ENCODE measurements at places on chromosomes 5 and 9.

DNA sequence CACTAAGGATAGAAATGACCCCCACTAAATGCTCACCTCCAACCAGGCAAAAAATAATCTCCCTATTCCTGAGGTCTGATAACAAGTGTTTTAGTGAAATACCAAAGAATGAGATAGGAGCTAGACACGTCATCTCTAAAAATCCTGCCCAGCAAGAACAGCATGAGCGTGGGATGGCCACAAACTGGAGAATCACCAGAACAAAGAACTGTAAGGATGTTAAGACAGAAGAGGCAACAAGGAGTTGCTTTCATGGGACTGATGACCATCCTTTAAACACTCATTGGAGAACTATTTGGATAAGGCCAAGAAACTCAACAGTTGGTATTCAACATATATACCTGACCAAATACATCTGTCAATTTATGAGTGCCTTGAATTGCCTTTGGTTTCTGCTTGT lies 113.7 kb downstream of the RASEF start:
- no peak for DNase-seq

DNA sequence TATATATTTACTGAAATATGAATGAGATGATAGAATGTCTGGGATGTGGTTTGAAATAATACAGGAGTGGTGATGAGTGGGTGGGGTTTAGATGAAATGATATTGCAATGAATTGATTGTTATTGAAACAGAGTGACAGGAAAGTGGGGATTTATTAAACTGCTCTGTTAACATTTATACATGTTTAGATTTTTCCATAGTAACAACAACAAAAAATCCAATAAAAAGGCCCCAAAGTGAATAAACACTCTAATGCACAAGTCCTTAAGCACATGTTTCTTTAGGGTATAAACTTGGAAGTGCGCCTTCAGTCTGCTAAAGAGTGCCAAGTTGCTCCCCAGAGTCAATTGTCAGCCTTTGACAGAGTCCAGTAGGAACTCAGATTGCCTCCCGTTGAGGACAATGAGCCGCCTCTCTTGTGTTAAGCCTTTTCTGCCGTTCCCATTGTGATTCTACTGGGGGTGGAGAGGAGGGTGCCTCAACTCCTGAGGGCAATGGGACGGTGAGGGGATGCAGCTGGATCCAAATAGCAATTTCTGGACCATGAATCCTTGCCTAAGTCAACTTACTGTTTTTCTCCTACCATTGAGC lies 112.3 kb downstream of the SLC28A3 start:
- DNase-seq, result no peak

DNA sequence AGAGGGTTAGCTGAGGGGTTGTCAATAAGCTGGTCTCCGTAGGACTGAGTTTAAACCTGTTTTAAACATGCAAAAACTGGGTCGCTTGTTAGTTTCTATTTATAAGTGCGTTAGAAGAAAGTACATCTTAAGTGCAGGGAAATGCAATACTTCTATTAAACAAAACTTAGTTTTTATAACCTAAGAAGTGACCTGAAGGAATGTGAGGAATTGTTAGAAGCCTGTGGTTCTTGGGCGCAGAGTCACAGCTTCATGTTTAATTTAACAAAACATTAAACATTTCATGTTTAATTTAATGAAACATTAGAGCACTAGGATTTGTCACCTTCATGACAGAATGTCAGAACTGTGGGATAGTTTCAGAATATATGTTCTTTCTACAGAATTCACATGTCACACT lies 469.2 kb upstream of the WWC1 start:
- no peak for DNase-seq

GRCh38 chr9:103755441-103755840 lies 338.7 kb upstream of the SMC2 start:
- DNase-seq, result no peak

DNA sequence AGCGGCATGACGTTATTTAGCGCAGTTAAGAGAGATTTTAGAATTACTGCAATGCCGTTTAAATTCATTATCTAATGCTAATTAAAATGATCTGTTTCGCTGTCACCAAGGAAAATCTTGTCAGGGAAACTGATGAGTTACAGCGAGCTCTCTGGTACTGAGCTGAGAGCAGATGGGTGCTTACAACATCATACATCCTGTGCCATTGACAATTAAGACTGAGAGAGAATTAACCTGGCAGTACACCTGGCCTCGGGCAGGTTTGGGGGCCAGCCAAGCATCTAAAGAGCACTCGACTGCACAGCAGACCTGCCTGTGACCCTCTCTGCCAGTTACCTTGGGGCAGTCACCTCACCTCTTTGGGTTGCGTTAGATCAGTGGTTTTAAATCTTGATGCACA lies 55.0 kb downstream of the PUM3 start:
- DNase-seq, result no peak

- no peak for DNase-seq
These were observed 7.1 kb upstream of the RNF145 start for GRCh38 chr5:159216454-159216853.

DNA sequence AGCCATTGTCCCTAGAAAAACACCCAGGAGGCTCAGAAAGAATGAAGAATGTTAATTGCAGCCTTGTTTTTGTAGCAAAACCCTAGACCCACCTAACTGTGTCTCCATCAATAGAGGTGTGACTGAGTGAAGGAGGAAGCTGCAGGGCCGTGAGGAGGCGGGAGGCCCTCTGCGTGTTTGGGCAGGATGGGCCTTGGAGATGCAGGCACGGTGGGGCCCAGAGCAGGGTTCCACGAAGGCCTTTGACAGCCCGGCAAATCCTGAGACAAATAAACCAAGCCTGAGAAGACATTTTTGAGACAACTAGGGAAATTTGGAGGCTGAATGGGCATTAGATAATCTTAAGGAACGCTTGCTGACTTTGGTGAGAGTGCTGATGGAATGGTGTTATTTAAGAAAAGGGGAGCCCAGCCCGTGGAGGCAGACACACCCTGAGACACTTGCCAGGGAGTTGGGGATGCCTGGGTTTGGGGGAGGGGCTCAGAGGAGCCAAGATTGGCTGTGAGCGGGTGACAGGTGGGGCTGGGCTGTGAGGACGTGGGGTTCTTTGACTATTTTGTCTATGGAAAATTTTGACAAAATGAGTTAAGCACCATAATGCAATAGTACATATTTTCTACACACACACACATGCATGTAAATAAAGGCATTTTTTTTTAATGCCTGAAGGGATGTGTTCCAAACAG lies 48.8 kb downstream of the BARX1 start:
- no peak for DNase-seq

DNA sequence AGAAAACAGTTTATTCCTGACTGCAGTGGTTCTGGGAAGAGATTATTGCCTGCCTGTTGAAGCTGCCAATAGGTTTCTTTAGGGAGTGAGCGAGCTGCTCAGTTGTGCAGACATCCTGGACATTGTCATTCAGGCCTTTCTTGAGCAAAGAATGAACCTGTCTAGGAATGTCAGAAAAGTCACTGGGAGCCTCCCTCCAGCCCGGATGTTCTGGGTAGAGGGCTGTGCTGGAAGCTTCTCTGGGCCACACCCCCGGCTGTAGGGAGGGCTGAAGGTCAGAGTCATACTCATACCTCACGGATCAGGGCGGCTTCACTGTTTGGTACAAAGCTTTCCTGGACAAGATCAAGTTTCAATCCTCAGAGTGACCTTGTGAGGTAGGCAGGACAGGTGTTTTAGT lies 33.4 kb upstream of the TBC1D2 start:
- no peak for DNase-seq

GRCh38 chr5:82339792-82340191 lies 61.6 kb upstream of the RPS23 start:
- DNase-seq, result no peak

DNA sequence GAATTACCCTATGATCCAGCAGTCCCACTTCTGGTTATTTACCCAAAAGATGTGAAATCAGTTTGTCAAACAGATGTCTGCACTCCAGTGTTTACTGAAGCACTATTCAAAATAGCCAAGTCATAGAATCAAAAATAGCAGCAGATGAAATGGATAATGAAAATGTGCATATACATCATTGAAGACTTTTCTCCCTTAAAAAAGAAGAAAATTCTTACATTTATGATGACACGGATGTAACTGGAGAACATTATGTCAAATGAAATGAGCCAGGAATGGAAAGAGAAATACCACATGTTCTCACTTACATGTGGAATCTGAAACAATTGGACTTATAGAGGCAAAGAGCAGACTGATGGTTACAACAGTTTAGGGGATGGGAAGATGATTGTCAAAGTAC lies 21.5 kb upstream of the PLEKHG4B start:
- no peak for DNase-seq

- DNase-seq, result no peak
These were observed 2.0 kb downstream of the ENHO start for GRCh38 chr9:34520505-34521385.

DNA sequence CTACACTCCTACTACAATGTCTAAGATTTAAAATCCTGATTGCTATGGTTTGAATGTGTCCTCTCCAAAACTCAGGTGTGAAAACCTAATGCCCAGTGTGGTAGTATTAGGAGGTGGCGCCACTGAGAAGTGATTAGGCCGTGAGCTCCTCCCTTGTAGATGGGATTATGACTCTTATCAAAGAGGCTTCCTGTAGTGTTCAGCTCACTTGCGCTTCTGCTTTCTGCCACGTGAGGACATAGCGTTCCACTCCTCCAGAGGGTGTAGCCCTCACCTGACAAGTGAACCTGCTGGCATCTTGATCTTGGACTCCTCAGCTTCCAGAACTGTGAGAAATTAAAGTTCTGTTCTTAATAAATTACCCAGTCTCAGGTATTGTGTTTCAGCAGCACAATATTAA lies 33.0 kb upstream of the WHRN start:
- peak; percentile 25 for DNase-seq

DNA sequence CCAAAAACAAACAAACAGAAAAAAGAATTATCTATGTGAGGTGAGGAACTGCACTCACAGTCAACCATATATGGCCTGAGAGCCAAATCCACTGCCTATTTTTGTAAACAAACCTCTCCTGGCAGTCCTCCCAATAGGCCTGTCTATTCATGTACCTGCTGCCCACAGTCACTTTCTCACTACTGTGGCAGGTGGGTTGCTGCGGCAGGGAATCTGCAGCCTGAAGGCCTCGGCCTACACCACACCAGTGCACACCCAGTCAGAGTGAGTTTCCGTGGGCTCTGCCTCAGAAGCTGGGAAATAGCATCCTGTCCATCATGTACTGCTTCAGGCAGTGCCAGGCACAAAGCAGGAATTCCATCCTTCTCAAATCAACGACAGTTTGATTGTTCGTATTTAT lies 82.3 kb downstream of the SPTLC1 start:
- no peak for DNase-seq

GRCh38 chr5:158422653-158423515 lies 563.9 kb upstream of the CLINT1 start:
- no peak for DNase-seq

DNA sequence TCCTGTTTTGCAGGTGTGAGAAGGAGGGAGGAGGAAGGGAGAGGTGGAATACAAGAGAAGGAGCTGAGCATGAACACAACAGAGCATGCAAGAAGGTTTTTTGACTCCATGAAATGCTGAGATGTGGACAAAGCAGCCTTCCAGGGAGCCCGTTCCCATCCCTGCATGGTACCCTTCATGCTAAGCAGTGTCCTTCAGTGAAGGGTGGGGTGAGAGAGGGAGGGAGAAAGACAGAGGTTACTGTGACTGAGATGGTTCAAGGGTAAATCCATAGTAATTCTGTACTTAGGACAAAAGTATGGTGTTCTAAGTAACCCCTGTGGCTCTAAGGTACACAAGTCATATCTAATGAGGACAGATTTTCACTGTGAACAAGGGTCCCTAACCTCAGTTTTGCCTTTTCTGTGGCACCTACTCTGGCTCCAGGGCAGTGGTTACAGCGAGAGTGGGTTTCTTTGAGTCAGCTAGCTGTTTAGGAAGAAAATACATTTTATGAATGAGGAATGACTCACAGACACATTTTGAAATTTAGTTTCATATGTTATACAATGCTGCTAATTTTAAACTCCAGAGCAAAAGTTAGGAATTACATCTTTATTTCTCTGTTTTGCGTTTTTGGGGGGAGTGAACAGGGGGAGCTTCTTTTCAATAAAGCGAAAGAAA lies 184.9 kb upstream of the SLC12A2 start:
- DNase-seq, result peak; percentile 29

DNA sequence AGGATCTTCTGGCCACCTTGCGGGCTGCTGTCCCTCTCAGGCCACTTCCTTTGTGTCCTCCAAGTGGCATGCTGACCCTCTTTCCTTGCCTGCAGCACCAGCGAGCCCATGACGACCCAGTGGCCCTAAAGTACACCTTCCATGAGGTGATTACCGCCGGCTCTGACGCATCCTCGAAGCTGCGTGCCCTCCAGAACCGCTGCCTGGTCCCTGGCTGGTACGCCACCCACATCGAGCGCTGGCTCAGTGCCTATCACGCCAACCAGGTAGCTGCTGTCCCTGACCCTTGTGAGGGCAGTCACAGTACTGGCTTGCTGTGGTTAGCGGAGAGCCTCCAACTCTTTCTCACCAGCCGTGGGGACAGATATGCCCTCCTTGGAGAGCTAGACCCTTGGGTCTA lies 40.2 kb downstream of the NDST1 start:
- no peak for DNase-seq

DNA sequence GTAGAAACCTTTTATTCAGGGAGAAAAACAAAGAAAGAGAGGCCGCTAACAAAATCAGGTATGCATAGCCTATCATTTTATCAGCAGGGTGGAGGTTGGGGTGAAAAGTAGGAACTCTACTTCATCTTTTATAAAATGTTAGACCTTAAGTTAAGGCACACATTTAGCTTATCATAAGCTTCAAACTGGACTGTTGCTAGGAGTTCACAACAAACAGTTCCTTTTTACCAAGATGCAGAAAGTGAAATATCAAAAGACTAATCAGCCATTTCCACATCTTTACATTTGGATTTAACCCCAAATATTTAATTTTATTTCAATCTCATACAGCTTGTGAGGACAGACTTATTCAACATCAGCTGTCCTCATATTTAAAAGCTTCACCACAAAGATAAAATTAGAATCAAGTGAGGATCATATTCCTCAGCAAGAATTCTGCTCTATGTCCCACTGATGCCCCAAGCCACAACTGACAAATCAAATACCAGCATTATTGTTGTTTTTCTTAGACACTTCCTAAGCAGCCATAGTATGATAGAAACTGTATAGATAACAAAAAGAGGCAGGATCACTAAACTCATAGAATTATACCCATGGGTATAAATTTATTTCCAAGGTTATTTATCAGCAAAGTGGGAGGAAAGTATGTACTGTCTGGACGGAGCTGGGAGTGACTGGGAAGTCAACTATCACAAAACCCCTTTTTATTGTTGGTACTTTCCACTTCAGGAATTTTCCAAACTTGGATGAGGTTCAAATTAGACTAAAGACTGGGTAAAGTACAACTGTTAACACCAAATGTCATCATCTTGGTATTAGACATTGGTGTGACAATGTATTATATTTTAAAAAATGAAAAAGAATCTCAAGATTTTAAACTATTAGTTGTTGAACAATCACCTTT lies 29.9 kb upstream of the MYOT start:
- DNase-seq, result no peak

DNA sequence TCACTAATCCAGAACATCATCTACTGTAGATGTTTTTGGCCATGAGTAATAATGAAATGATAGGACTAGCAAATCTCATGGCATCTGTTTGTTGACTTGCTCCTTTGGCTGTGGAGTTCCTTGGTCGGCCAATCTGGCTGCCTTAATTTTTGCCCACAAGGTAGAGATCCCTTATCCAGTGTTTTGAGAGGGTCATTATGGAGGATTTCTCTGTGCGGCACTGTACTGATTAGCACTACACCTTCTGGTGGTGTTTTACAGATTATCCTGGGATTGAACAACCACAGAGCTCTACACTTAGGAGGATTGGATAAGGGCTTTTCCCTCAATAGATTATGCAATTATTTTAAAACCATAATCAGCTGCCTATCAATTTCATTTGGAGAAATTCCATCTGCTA lies 3.2 kb upstream of the ENHO start:
- no peak for DNase-seq
